ENCODE measurements at places on chromosomes 2 and 18.

GRCh38 chr2:109720380-109721106, 73.6 kb upstream of the RGPD5 start:
- no peak for DNase-seq

DNA sequence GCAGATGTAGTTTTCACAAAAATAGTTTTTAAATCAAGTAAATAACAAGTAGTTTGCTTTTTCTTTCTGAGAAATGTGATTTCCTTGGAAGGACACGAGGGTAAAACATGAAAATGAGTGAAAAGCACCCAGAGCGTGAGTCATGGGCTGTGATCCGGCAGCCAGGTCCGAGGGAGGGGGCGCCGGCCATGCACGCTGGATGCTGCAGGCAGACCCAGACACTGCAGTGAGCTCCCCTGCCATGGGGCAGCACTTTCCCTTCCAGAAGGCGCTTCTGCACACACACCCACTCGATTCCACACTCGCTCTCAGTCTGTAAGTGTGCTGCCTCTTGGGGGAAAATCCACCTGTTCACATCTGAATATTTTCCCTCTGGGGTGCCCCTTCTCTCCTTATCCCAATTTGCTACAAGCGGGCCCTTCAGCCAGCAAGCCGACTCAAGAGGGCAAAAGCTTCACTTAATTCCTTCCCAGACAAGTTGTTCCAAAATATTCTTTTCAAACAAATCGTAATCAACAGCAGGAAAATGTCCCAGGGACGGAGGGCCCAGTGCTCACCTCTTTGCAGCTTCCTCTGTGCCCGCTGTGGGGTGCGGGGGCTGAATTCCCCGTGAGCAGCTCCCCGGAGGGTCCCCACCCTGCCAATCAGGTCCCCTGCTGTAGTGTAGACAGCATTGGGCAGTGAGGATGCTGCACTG, 87.0 kb upstream of the ID2 start:
- no peak for DNase-seq

GRCh38 chr2:39732482-39732881, 46.6 kb downstream of the THUMPD2 start:
- no peak for DNase-seq

GRCh38 chr18:33269223-33269622, 171.3 kb downstream of the CCDC178 start:
- DNase-seq = no peak

GRCh38 chr2:144605231-144605840, 85.4 kb upstream of the ZEB2 start:
- no peak for DNase-seq

GRCh38 chr2:54549917-54550518, 93.9 kb downstream of the SPTBN1 start:
- DNase-seq = no peak

DNA sequence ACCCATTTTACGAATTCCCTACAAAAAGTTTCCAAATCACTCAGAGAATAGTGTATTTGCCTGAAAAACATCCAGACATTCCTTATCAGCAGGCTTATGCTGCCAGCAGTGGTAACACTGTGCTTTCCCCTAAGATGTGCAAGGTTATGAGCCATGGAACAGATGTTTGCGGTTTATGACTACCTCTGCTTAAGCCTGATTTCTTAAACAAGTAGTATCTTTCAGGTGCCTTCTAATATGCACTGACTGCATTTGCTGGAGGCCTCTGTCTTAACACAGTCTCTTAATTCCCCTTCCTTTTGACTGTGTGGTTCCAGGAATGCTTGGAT, 54.8 kb downstream of the CDC42EP3 start:
- DNase-seq = peak; percentile 98

DNA sequence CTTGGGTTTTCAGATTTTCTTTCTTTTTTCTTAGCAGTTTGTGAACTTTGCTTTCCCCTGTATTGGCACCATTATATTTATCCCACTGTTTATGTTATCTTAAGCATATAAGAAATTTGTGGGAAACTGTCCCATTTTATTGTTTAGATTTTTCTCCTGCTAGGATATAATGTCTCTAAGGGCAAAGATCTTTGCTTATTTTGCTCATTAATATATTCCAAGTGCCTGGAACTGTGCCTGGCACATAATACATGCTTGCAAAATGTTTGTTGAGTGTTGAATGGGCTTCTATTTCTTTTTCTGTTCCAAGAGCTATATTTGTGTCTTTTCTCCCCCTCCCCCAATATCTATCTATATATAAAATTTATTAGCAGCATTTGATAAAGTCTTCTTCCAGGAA, 5.4 kb downstream of the EPC2 start:
- no peak for DNase-seq

DNA sequence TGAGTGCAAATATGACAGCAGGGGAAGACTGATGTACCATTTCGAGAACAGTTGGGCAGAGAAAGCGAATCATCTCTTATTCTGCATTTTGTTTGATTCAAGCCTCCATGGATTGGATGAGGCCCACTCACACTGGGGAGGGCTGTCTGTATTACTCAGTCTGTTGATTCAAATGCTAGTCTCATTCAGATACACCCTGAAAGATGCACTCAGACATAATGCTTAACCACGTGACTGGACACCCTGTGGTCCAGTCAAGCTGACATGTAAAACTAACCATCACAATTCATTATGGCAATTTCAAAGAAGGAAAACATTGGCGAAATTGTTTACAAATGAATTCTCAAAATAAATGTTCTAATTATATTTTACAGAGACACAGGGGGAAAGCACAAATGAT, 1210.2 kb downstream of the DPP10 start:
- no peak for DNase-seq

DNA sequence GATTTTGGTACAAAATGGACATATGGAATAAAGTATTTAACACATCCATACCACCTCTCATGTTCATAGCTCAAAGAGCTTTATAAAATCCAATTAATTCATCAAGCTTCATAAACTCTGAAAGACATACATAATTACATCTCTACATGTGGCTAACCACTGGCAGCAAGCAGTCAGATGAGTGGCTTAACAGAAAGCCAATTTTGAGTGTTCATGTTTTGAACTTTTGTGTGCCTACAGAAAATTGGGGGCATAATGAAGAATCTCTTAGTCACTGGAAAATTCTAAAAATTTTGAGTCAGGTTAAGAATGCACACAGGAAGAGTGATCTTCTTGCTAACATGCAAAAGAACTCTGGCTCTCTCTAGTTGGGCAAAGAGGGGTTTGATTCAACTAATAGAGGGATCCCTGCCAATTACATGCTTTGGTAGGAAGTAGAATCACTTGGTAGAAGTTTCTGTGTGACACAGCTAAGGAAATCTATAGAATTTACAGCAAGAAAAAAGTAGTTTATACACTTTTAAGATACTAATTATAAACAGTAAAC, 287.4 kb downstream of the NOL4 start:
- no peak for DNase-seq

GRCh38 chr18:52907543-52908308, 567.7 kb downstream of the DCC start:
- DNase-seq = no peak

DNA sequence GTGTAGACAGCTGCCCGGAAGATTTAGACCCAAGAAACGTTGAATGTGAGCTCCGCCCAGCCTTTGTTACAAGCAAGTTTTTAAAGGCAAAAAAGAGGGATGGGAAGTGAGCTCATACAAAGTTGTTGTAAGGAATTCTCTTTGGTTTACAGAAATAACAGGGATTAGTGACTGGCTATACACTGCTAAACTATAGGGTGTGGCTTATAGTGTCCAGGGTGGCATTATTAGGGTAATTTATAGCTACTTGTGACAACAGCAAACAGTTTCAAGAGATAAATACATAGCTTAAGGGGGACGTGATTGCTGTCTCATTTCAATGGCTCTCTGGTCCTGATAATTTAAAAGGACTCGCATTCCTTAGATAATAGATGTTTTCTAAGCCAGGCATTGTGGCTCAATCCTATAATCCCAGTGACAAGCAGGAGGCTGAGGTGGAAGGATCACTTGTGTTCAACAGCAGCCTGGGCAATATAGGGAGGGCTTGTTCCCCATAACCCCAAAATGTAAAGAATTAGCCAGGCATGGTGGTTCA, 66.5 kb upstream of the TGIF1 start:
- peak; percentile 72 for DNase-seq

DNA sequence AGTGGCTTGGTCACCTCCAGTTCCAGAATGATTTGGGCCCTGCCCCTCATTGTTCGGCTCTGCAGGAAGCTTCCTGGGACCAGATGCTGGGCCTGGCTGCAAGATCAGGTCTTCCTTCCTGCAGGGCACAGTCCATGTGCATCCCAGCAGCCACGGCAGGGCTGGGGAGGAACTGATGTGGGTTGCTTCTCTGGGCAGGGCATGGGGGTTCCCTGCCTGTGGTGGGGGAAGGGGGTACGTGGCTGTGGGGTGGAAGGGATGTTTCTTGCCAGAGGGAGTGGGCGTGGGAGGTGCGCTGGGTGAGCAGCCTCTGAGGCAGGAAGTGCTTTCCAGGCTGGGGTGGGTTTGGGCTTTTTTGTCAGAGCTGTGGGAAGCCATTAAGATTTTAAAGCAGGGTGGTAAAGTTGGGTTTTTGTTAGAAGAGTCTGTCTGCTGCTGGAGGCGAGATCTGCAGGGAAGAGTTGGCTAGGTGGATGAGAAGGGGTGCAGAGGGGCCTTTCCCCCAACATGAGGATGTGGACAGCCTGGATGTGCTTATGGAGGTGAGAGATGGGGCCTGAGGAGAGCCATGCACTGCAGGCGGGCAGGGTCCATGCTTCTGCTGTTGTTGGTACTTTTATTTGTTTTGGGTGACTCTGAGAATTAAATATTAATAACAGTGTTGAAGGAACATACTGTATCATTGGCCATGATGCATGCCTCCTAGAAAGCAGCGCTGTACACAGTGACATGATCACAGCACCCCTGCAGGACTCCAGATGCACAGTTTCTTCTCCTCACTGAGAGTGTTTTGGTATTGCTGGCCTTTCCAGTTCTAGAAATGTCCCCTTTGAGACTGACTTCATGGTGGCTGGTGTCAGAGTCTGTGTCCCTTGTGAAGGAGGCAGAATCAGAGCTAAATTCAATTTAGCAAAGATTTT, 45.3 kb downstream of the DGKD start:
- DNase-seq = no peak

DNA sequence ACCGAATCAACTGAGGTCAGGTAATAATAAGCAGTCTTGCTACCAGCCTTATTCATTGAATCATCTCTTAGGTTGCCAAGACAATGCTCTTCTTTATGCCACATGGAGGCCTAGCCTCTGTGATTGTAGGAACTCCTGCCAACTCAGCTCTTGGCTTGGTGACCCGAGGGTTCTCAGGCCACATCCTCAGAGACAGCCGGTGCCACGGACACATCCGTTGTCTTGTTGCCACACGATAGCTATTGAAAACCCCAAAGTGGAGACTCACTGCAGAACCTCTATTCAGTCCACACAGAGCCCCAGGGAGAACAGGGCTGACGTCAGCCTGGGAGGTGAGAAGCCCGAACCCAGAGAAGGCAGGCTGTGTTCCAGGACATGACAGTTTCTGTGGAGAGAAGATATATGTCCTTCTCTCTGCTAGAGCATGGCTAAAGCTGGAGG, 53.5 kb upstream of the TGFA start:
- DNase-seq = no peak

DNA sequence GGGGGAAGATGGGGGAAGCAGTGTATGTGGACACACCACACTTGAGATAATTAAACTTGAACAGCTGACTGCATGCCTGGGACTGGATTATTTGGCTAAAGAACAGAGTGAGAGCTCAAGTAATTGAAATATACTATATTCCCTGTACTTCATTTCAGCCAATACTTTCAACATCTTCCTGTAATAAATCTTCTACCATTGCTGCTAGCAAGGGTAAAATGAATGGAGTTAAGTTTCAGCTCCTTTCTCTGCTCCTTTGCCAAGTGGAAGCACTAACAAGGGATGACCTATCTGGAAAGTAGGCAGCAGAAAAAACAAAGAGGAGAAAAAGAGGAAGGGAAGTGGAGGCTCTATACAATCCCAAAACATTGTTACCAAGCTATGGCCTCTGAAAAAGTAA, 50.9 kb downstream of the MMADHC start:
- DNase-seq = no peak

- no peak for DNase-seq
Observed at GRCh38 chr2:206115026-206115578, 29.1 kb upstream of the INO80D start.

- no peak for DNase-seq
Observed at GRCh38 chr2:101781791-101782426, 84.4 kb downstream of the MAP4K4 start.

DNA sequence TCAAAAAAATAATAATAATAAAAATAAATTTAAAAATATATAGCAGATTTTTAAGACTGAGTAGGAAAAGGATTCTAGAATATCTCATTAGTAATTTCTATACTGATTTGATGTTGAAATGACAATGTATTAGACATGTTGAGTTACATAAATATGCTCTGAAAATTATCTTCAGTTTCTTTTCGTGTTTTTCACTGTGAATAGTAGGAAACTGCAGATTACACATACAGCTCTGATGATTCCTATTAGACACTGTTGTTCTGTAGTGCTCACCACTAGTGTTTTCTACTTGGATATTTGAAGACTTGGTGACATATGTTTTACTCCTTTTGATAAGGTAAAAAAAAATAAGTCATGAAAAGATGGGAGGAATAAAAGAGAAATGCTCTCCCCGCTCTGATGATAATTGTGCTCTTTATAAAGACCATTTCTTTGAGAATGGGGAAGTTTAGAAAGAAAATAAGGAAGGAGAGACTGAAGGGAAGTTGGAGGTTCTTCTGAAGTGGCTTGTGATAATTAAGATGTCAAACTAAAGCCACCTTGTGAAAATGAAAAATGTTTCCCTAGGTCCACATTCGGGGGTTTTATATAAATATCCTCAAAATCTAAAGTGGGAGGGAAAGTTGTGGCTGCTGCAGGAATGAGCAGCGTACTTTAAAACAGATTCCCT, 52.9 kb downstream of the SLC9A2 start:
- no peak for DNase-seq
